ENCODE measurements at places on chromosomes 7 and 10.

- DNase-seq: no peak
These were observed 44.3 kb downstream of the IL6 start for GRCh38 chr7:22771194-22771871.

GRCh38 chr7:24133691-24134090 is 150.3 kb upstream of the NPY start:
- no peak for DNase-seq

GRCh38 chr7:22851145-22851544 is 28.5 kb upstream of the TOMM7 start:
- no peak for DNase-seq

DNA sequence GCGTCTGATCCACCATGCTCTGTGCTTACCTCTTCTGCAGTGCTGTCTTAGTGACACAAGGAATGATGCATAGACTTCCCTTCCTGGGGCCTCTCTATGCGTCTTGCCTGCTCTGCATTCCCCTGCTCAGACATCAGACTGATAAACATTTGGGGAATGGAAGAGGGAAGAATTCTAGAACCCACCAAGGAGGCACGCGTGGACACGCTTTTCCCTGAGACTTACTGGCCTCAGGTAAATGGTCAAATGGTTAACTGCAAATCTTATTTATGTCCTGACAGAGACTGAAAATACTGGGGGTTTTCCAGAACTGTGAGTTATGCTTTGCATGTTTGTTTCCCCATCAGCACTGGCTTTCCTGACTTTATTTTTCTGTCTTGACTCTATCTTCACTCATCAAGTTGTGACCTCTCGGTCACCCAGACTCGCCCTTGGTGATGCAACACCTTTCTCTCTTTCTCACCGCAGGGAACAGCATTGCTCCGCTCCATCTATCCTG is 285.9 kb upstream of the FZD8 start:
- no peak for DNase-seq

GRCh38 chr7:98995111-98995510 is 116.8 kb downstream of the TRRAP start:
- DNase-seq: no peak

DNA sequence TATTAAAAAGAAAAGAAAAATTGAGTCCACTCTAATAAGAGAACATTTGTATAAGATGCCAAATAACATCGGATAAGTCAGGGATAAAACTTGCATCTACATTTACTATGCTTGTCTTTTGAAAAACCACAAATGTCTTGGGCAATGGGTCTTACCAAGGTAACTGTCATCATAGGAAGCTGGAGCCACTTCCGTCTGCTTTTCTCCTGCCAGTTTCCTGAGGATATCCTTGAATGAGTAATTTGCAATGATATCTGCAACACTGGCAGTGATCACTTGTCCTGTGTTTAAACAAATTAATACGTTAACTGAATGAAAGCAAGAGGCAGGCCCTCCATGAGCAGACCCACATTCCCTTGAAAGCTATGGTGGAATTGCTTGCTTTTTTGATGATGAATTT is 47.3 kb downstream of the ITGA8 start:
- DNase-seq: no peak

DNA sequence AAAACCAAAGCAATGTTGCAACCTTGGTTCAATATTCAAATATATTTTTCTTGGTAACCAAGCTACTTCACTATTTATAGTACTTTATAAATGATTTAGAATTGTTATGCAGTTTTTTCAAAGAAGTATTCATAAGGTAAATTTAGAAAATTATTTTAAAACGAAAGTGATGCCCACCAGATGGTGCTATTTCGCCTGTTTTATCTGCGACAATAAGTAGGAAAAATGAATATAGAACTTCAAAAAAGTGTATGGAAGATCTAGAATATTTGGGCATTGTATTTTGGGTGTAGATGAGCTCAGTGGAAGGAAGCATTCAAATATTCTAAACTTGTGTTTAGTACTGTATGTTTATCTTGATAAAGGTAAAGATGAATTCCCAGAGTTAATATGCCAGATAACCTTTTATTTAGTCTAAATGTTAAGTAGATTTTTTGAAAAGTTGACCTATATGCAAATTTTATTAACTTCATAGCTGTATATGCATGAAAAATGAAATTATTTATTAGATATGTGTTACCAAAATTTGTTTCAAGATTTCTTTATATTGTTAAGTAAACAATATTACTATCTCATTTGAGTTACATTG is 93.2 kb downstream of the ADK start:
- no peak for DNase-seq

DNA sequence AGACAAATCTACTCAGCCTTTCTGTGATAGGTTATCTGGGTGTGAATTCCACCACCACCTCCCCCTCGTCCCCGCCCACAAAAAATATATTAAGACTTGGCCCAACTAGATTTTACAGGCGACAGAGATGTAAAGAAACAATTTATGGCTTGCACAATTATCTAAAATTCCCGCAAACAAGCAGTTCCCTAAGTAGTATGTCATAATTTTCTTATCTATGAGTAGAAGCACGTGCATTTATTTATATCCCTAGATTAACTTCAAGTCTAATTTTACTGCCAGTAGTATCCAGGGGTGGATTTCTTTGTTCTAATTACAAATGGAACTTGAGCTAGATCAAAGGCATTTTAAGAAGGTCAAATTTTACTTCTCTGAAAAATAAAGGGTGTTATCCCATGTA is 1.7 kb downstream of the TSPAN12 start:
- DNase-seq: no peak

GRCh38 chr10:24900888-24901685 is 51.3 kb downstream of the PRTFDC1 start:
- no peak for DNase-seq

DNA sequence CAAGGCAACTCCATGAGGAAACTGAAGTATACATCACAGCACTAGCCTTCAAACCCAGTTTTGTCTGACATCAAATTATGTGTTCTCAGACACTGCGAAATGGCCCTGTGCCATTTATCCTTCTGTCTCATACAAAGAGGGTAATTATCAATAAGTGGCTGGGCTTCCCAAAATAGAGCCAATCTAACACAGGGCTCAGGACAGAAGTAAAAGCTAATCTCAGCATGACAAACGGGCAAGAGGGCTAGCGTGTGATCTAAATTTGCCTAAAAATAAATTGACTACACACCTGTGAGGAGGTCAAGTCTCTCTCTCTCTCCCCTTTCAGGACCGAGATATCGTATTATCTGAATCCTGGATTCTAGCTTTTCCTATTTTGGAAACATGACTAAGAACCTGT is 67.2 kb downstream of the DGKB start:
- DNase-seq: no peak

DNA sequence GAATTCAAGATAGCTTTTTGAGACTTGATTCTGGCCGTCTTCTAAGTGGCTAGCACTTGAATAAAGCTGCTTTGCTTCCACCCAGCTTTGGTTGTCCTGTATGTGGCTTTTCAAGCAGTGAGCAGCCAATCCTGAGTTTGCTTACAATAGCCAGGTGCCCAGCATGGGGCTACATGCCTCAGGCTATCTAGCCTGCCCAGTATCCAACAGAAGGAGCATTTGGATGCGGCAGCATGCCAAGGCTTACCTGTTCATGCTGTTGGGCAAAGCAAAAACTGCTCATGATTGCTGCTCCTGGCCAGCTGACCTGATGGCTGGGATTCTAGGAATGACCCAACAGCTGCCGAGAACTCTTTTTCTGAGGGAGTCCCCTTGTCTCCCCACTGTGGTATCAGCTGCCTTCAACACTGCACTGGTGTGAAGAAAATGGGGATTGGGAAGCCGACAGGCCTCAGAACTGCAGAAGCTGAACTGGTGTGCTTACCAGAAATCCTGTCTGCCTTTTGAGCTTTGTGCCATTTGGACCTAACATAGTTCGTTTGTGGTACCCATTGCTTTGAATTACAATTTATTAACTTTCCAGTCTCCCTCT is 618.9 kb upstream of the IGFBP3 start:
- DNase-seq: no peak

DNA sequence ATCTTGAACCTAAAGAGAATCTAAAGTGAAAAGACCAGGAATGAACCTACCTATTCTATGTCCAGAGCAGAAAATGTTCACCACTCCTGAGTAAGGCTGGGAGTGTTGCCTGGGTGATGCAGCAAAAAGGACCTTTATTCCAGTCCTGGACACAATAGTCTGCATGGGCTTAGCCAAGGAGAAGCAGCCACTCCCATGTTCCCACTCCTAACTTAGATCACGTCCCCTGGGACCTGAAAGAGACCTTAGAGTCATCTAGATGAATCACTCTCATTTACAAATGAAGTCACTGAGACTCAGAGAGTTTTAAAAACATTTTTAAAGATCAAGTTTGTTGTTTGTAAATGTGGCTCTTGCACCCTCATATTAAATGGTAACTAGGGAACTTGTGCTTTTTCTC is 763.4 kb downstream of the KCNMA1 start:
- DNase-seq: no peak

- no peak for DNase-seq
These were observed 55.4 kb downstream of the SLC37A3 start for GRCh38 chr7:140342727-140343514.

DNA sequence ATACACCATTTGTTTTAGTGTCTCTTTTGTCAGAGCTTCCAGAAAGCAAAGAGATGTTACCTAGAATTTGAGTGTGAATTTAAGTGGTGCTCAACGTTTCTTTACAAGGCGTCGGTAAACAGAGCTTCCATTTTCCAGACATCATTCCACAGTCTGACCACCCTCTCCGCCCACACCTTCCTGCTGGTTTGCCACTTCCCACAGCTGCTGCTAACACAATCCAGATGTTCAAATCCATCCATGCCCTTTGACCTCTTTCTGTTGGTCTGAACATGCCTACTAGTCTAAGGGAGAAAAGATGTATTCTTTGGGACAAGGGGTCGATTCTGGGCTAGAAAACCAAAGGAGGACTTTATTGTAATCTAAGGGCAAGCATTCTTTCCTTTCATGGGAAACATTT is 86.1 kb downstream of the FAM107B start:
- DNase-seq: no peak

DNA sequence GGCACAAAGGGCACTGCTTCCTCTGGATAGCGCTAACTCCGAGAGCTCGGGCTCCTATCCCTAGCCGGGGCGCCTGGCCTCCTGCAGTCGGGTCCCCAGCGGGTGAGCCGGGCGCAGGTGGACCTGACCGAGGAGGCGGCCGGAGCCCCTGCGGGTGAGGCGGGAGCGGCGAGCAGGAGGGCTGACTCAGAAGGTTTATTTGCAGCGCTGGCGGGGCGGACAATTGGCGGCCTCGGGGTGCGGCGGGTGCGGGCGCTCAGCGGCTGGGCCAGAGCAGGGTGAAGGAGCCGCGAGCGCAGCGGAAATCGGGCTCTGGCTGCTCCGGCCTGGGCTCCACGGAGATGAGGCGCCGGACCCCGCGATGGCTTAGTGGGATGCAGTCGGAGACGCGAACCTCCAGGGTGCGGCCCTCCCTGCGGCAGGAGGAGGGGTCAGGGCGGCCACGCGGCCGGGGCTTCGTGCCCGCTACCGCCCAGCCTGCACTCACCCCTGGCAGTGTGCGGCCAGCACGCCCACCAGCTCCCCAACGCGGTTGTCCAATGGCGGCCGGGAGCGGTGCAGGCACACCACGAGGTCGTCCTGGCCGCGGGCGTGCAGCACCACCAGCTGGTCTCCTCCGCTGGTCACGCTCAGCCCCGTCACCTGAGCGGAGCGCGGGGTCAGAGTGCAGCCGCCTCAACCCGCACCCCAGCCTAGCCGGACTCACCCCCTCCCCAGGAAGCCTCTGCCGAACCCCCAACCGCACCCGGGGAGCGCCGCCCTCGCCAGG is 16.1 kb downstream of the MYO1G start:
- no peak for DNase-seq

DNA sequence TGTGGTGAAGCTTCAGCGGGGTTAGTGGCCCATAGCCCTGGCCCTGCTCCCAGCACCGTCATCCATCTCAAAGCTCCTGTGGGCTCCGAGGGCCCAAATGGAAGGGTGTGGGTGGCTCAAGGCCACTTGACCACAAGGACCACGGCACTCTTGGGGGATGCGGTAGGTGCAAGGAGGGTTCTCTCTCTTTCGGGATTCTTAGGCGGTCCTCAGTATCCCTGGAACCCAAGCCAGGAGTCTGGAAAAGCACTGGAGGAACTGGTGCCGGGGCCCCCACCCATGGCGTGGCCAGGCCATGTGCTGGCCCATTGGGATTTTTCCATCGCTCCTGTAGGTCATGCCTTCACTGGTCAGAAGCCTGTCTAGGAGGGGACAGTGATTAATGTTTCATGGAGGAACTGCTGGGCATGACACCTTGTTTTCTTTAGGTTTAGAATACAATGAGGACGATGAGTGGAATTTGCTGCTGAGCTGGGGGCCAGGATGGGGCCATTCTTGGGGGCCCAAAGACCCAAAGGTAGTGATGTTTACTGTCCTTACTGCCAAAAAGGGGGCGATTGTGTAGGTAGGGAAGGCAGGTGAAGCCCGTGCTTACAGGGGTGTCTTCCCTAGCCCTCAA is 16.7 kb downstream of the AQP1 start:
- DNase-seq: no peak

DNA sequence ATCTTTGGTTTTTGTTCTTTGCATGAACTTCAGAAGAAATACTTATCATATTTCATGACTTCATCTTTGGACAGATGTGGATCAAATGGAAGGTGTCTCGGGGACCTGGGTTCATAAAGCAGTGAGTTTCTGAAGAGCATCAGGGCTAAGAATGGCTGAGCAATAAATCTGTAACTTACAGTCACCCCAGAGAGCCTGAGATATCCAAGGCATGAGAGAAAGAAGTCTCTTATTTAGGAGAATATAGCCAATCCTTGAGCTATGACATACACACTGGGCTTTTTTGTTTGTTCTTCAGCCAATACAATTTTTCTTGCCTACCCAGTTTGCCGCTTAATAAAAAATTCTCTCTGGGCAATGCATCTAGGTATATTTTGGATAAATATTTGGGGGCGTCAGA is 252.6 kb upstream of the INHBA start:
- no peak for DNase-seq

DNA sequence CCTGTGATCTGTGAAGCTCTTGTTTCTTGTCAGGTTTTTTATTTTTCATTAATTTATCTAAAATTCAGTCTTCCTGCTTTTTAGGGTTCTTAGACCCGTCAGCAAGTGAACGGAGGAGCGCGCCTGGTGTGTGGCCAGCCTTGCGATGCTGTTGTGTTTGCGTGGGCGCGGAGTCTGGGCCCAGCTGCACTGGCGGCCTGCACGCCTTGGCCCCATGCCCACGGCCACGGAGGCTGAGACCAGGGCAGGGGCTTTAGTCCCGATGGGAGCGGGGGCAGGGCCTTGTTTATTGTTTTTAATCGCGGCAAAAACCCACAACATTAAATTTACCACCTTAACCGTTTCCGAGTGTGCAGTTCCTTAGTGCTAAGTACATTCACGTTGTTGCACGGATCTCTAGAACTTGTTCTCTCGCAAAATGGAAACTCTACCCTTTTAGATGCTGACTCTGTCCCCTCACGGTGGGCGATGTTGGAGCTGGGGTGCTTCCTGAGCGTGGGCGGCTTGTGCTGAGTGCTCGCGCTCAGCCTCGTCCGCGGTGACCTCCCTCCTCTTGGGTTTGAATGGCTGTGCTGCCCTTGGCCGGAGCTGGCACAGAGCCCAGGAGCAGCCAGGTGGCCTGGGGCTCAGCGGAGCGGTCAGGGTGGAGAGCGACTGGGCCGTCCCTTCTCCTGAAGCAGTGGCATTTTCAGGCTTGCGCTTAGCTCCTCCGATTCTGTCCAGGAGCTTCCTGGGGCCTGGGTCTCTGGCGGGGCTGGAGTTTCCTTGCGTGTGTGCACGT is 69.1 kb downstream of the INPP5A start:
- no peak for DNase-seq
